Left hindlimb (tissue), 1 donor: ENCODE measurements at places on chromosomes 11 and 22.
A peak's percentile ranks its signal among the peaks of the same experiment; 100 is the strongest.

- no peak for DNase-seq
Measured at GRCh38 chr11:118263112-118263511, 985 bp downstream of the MPZL2 start.

GRCh38 chr11:59802639-59803176, 7.9 kb downstream of the MRPL16 start:
- DNase-seq, result no peak

GRCh38 chr22:41857155-41857859, 24.4 kb downstream of the SREBF2 start:
- peak; percentile 56 for DNase-seq

GRCh38 chr11:132944569-132944944, 587.7 kb downstream of the OPCML start:
- DNase-seq, result no peak

- DNase-seq, result no peak
Measured at GRCh38 chr11:126993599-126993998, 7.0 kb downstream of the KIRREL3 start.

DNA sequence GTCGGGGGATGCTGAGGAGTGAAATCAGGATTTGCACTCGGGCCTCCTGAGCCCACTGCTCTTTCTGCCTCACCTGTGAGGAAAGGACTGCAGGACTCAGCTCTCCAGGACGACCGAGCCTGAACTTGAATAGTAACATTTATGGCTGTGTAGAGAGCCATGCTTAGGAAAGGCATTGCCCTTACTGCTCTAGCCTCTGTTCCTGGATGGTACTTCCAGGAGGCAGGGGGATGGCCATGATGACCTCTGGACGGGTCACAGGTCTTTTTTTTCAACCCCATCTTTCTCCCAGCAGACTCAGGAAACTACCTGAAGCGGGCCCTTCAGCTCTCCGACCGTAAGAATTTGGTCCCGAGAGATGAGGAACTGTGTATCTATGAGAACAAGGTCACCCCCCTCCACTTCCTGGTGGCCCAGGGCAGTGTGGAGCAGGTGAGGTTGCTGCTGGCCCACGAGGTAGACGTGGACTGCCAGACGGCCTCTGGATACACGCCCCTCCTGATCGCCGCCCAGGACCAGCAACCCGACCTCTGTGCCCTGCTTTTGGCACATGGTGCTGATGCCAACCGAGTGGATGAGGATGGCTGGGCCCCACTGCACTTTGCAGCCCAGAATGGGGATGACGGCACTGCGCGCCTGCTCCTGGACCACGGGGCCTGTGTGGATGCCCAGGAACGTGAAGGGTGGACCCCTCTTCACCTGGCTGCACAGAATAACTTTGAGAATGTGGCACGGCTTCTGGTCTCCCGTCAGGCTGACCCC, 11.3 kb downstream of the ANKK1 start:
- no peak for DNase-seq

GRCh38 chr11:83118814-83119213, 38.1 kb upstream of the PCF11 start:
- DNase-seq, result no peak

- no peak for DNase-seq
Measured at GRCh38 chr11:834371-835316, 1.9 kb downstream of the CD151 start.

DNA sequence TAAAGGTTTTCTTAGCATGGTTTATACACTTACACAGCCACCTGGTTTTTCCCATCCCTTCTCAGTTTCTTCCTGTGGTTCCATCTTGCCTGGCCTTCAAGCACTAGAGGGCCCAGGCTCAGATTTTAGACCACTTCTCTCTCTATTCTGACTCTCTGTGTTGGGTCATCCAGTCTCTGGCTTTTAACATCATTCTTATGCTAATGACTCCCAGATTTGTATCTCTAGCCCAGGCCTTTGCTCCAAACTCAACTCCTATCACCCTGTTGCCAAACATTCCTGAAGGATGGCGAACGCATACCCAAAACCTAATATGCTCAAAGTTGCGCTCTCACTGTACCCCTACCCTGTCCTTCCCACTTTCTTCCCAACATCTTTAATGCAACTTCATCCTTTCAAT, 135.1 kb downstream of the SPATA19 start:
- no peak for DNase-seq
